Right lobe of liver (tissue), 6 donors: ENCODE measurements at places on chromosomes 11 and 22. TPM values are rescaled to one million over a fixed set of nuclear protein-coding genes. Genes with fewer than 3 reads are reported as not detected.

The TESMIN gene
- 0.81 TPM for total RNA-seq

The CCDC15 gene
- 0.57 TPM for total RNA-seq

The MYOD1 gene
- total RNA-seq, result not detected

The GNAZ gene
- 1.5 TPM for total RNA-seq

The PANX1 gene
- 10.4 TPM for total RNA-seq

The OR56A1 gene
- total RNA-seq, result not detected

DNA sequence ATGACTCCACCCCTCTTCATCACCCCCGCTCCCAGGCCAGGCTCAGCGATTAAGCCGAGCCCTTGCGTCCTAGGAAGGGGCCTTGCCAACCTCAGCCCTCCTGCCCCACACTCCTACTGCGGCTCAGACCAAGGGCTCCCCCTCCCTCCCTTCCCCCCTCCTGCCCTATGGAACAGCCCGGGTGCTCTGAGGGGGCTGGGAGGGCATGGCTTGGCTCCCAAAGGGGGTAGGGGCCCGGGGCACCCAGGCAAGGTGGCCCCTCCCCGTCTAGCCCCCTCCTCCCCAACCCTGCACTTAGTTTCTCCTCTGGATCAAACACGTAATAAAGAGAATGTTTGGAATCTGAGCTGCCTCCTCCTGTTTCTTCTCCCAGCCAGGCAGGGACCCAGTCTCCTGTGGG is 6.3 kb downstream of the RCOR2 start:
- DNase-seq, result no peak

DNA sequence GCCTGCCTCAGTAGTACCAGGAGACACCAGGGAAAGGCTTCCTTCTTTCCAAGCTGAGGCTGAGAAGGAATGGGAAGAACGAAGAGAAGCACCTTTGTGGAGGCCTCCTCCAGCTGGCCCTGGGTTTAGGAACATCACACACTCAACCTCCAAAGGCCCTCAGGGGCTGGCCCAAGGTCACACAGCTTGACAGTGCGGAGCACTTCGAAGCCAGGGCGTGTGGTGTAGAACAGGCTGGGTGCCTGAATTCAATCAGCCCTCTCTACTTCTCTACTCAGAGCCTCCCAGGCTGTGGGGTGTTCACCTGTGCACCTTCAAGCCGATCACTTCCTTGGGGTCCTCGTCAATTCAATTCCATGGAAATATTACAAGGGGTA is 727 bp upstream of the CSDC2 start:
- no peak for DNase-seq

- no peak for DNase-seq
Measured at GRCh38 chr11:56910046-56910773, 78.5 kb upstream of the OR5AK2 start.

DNA sequence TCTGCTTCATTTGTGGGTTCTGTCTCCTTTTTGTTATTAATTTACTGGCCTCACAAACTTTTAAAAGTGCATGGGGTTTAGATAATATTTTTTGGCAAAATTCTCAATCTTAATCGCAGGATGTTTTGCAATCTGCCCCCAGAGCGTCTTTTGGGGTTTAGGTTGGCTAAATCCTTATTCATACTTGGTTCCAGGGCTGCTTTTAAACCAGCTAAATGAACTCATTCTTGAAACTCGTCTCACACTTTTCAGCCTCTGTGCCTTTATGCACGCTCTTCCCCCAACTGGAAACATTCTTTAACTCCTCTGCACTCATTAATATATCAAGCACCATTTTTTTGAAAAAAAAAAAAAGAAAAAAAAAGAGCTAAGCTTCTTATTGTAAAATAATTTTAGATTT is 131.7 kb downstream of the KIF18A start:
- no peak for DNase-seq

DNA sequence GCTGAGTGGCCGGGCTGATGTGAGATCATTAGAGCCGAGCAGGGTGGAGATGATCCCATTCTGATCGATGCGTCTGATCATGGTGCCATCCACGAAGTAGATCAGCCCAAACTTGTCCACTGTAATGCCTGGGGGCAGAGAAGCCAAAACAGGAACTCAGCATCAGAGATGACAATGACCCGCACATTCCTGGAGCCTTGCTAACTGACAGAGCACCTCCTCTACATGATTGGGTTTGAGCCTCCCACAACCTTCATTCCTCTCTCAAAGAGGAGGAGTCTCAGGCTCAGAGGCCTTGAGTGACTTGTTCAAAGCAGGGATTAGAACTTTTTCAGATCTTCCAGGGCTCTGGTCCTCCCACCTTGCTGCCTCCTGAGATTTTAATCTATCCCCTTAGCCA is 133.7 kb upstream of the NARS2 start:
- no peak for DNase-seq

DNA sequence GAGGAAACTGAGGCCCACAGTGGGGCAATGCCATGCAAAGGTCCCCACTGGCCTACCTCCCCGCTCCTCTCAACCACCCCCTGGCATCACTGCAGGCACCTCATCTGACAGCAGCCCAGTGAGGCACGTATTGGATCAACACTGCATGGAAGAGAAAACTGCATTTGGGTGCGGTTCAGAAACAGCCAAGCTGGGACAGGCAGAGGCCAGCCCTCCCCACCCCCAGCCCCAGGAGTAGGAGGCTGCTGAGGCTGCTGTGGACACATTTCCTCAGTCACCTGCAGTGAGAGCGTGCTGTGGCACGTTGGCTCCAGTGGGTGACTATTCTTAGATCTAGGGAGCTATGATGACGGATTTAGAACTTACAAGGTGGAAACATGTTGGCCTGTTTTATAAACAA is 63.7 kb downstream of the KCNC1 start:
- no peak for DNase-seq

DNA sequence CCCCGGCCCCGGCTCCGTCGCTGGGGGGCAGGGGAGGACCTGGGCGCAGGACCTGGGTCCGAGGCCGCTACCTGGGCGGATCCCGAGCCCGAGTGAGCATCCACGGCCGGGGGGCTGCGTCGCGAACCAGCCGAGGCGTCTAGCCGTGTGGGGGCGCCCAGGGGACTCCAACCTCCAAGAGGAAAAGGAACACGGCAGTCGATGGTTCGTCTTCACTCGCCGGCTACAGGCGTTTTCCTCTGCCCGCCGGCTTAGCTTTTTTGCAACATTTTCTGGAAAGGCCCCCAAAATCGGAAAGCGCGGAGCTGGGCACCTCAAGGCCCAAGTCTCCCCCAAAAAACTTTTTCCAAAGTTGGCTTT is 666 bp downstream of the PDGFB start:
- DNase-seq, result no peak

- DNase-seq, result no peak
Measured at GRCh38 chr11:76313271-76313670, 67.7 kb downstream of the THAP12 start.

- no peak for DNase-seq
Measured at GRCh38 chr11:14054116-14055107, 91.9 kb downstream of the SPON1 start.

DNA sequence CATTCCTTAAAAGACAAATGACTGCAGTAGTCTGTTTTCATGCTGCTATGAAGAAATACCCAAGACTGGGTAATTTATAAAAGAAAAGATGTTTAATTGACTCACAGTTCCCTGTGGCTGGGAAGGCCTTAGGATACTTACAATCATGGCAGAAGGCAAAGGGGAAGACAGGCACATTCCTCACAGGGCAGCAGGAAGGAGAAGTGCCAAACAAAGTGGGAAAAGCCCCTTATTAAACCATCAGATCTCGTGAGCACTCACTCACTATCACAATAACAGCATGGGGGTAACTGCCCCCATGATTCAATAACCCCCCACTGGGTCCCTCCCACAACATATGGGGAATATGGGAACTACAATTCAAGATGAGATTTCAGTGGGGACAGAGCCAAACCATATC is 16.4 kb upstream of the OR2AT4 start:
- no peak for DNase-seq

DNA sequence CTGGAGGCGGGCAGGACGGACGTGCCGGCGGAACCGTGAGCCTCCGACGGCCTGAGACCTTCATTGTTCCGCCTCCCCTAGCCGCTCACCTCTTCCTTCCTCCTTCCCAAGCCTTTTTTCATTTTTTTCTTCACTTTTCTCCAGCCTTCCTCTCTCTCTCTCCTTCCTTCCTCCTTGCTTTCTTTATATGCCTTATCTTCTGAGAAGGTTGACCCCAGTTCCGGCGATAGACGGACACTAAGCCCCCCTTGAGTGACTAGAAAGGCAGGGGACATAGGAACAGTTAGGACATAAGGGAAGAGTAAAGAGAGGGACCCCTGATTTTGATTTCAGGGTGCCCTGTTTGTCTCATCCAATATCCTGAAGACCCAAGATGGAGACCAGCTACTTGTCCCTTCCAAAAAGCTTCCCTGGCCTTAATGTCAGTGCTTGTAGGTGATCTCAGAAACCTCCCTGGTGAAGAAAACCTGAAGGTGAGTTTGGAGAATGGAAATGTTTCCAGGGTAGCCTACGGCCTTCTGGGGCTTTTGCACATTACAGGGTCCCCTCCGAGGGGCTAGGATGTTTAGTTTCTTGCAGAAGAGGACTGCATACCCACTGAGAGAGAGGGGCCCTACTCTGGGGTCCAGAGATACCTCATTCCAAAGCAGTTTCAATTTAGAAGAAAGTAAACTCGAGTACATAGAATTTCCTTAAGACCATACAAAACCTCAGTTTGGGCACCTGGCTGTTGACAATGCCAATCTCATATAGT is 3.5 kb downstream of the ADM start:
- DNase-seq, result no peak
